DMS79 (cell line): ENCODE measurements at places on chromosomes 4 and X.

DNA sequence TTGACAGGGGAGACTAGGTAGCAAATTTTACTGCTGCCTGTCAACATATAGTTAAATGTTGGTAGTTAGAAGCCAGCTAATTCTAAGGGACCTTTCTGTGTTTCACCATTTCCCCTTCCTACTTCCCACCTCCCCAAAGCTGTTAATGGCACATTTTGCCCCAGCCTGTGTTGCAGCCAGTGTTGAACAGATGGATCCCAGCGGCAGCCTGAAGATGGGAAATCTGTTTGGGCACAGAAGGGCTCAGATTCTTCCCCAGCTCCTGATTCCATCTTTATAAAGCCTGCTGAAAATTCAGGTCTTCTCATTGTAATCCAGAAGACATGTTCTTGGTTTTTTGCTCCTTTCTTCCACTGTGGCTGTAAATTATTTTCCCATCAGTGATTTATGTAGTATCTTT, 89.0 kb downstream of the SPRY1 start:
- DNase-seq: no peak

GRCh38 chr4:75254745-75255144, 259.5 kb downstream of the RCHY1 start:
- DNase-seq: no peak

DNA sequence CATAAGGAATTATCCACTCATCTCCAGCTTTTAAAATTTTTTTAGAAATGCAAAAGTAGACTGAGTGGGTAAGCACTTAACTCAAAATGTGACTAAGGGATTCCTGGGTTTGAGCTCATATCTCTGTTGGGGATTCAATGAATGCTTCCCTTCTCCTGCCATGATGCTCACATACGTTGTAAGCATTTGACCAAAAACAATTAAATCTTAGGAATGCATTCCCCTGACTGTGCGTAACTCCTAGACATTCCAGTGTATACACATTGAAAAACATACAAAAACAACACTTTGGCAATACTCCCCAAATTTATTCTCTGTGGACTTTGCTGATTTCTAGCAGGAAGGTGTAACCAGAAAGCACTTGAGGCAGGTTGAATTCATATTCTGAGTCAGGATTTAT, 29.8 kb downstream of the SPANXA2 start:
- DNase-seq: no peak

DNA sequence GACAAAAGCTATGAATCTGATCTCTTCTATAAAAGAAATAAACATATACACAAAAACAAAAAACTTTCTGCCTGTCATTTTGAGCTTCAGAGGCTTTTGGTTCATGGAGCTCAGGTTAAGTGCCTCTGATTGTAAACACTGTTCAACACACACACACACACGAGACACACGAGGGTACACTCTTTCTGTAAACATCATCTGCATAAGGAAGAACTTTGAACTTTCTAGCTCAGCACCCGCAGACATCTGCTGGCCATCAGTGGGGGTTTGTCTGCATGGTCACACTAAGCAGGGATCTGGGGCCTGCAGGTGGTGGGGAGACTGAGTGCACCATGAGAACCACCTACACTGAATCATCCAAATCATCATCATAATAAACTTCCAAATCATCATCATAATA, 54.9 kb downstream of the STX18 start:
- DNase-seq: no peak

- no peak for DNase-seq
Observed at GRCh38 chr4:70892086-70892769, 9.9 kb upstream of the MOB1B start.

DNA sequence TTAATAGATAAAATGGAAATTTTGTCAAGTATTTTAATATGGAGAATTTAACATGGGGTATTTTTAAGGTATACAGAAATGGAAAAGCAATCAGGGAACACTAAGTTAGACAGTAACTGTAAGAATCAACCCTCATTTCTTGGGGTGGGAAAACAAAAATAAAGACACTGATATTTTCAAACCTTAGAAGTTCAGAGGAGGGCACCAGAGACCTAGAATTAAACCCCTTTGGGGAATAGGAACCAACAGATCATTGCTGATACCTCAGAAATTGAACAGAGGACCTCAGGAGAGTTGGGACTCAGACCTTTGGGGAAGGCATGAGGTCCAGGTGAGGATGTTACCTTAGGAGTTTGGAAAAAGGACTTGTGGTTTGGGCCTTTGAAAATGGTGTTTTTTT, 435.6 kb downstream of the TMA16 start:
- DNase-seq: no peak

- DNase-seq: peak; percentile 34
Observed at GRCh38 chrX:74293343-74293946, 10.5 kb upstream of the ZCCHC13 start.

GRCh38 chrX:136446208-136446607, 41.5 kb upstream of the BRS3 start:
- no peak for DNase-seq

DNA sequence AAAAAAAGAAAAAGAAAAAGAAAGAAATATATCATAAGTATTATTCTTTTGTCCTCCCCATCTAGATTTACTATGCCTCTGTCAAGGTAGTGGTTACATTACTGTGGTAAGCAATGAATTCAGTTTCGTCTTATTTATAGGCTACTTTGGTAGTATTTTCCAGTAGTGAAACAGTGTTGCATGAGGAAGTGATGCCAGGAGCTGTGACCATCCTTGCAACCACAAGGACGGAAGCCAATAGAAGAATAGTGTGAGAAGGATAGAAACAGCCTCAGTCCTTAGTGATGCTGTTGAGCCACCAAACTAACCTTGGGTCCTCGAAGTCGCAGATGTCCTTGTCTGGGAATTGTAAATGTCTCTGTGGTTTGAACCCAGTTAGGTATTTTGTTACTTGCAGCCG, 328.5 kb downstream of the PPP3CA start:
- no peak for DNase-seq

DNA sequence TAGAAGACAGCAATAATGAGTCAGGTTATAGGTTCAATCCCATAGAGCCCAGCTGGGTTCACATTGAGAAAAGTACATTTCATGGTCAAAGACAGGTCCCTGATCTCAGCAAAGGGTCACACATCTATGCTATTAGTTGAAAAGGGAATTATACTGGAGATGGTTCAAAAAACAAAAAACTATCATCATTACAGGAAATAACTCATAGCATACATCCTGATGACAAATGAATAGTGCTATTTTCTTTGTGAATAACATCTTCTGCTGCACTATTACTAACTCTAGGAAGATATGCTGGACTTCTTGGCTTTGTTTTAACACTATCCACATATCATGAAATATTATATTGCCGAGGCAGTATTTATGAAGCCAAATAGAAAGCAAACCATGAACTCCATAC, 202.5 kb upstream of the MAB21L2 start:
- no peak for DNase-seq

GRCh38 chr4:99281261-99281660, 9.5 kb downstream of the ADH1A start:
- DNase-seq: no peak

DNA sequence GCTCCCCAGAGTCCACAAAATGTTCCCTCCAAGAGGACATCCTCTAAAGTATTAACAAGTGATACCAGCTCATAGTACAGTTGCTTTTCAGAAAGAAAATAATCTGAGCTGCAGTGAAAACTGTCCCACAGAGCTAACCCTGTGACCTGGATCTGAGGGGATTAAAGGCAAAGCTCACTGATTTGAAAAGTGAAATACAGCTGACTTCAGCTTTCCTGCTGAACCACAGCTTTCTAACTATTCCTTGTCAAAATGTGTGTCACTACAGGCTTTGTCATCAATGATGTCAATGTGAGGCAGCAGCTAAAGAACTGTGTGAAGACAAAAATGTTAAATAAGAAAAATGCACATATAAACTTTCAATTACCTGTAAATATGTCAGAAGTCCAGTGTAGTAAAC, 36.9 kb downstream of the DCHS2 start:
- DNase-seq: no peak

GRCh38 chrX:8591501-8591900, 126.9 kb downstream of the VCX3B start:
- no peak for DNase-seq

DNA sequence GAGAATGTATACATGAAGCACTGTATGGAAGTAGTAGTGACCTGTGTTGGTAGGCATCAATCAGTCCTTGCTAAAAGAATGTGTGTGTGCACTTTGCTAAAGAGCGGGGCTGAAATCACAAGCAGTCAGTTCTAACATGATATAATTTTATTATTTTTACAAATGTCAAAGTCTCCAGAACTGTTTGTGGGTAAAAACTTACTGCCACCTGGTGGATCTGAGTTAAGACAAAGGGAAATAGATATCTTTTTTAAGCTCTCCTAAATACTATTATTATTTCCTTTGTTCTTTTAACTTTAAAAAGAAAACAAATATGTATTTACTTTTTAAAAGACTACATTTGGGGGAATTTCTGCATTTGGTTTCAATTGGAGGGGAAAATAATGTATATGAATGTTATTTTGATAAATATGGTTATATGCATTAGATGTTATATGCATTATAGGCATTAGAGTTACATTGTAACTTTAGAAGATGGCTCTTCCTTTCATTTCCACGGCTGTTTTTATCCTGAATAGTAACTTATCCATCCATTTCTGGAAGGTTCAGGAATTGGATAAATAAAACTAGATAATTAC, 7.8 kb upstream of the CLOCK start:
- no peak for DNase-seq

- DNase-seq: peak; percentile 66
Observed at GRCh38 chr4:84966382-84967242, at the start of gene WDFY3. Gene WDFY3 (minus strand): TSS chr4:84966690. CDS start chr4:84860591, 106,099 bp downstream.

GRCh38 chr4:131644619-131645018, 1504.5 kb upstream of the PCDH10 start:
- no peak for DNase-seq

- DNase-seq: no peak
Observed at GRCh38 chrX:115147220-115147619, 42.0 kb upstream of the RBMXL3 start.

DNA sequence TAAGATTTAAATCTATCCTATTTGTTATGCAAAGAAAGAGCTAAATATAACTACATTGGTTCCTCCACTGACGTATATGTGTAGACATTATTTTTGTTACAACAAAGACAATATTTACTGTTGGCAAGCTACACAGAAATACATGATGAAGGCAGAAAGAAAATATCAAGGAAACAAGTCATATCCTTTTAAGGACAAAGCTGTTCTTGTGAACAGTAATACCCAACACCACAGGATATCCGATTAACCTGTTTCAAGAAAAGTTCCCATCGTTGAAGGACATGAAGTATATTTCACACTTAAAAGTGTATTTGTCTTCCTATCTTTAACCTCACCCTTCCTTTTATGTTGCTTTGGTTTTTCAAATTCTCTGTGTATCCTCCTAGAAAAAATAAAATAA, 235.8 kb upstream of the AADAT start:
- no peak for DNase-seq

- DNase-seq: no peak
Observed at GRCh38 chrX:69844636-69845035, 205.1 kb downstream of the AWAT2 start.

DNA sequence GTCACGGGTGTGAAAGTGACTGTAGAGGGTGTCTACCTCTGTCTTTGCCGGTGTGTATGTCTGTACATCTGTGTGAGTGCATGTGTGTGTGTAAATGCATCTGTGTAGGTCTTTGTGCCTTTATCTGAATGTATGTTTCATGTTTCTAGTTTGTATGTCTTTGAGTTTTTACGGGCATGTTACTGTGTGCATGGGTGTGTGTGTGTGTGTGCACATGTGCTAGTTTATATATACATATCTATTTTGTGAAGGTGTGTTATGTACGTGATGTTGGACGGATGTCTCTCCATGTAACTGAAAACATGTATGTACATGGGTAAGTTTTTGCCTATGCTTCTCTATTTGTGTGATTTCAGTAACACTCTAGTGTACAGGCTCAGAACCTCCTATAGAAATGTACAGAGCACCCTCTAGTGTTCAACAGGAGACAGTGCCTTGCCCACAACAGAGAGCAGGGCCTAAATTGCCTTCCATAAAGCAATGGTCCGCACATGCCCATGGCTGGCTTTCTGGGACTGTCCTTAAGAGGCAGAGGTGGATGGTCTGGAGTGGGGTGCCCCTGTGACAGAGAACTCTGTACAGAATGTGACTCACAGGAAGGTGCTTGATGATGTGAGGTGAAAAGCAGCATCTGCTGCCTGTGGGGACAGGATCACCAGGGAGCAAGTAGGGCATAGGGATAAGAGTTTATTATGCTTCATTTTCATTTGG, 343.5 kb downstream of the RAPGEF2 start:
- DNase-seq: no peak

GRCh38 chrX:96314985-96315384, 369.7 kb upstream of the DIAPH2 start:
- no peak for DNase-seq

GRCh38 chrX:154738011-154738738, 12.7 kb downstream of the GAB3 start:
- DNase-seq: no peak

GRCh38 chrX:24241822-24242648, 71.8 kb downstream of the SUPT20HL2 start:
- no peak for DNase-seq
